ENCODE measurements at places on chromosomes 11 and 22.

DNA sequence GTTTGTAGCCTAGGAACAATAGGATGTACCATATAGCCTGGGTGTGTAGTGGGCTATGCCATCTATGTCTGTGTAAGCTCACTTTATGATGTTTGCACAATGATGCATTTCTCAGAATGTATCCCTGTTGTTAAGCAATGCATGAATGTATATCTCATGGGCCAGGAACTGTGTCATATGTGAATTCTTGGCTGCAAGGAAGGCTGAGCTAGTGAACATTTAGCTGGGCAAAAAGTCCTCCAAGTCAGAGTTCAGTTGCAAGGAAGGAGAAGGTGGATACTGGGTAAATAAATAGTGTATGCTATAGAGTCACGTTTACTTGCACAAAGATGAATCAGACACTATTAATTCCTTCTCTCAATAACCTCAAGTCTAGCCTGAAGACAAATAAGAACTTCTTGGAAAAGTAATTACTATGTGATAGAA lies 136.1 kb downstream of the EHF start:
- DNase-seq, result no peak

DNA sequence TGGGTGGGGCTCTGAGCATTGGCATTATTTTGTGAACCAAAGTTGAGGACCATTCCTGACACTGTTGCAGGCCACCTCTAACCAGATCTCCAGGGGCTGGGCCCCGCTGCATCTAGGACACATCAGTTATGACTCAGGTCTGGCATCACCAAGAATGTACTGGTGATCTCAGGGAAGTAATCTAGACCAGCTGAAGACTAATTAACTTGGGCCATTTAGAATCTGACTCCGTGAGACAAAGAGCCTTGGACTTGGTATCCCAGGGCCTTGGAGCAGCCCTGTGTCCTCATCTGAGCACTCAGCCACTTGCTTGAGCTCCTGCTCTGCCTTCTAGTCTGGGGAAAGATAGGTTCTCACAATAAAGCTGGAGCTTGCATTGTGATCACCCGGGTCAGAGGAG lies 200.6 kb downstream of the KIRREL3 start:
- DNase-seq, result no peak

DNA sequence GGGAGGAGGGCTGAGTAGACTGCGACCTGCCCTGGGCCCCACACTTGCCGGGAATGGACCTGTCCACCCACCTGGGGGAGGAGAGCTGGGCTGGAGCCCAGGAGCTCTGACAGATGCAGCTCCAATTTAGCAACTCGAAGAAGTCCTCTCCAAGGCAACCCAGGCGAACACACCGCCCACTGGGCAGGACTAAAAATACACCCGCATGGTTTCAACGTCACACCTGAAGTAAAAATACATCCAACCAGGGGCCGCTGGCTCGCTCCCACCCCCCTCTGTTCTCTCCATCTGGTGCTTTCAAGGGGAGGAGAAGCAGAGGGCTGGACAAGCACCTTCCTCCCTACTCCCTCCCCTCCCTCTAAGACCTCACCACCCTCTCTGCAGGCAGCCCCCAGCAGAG lies 119.9 kb downstream of the FEZ1 start:
- DNase-seq, result no peak

DNA sequence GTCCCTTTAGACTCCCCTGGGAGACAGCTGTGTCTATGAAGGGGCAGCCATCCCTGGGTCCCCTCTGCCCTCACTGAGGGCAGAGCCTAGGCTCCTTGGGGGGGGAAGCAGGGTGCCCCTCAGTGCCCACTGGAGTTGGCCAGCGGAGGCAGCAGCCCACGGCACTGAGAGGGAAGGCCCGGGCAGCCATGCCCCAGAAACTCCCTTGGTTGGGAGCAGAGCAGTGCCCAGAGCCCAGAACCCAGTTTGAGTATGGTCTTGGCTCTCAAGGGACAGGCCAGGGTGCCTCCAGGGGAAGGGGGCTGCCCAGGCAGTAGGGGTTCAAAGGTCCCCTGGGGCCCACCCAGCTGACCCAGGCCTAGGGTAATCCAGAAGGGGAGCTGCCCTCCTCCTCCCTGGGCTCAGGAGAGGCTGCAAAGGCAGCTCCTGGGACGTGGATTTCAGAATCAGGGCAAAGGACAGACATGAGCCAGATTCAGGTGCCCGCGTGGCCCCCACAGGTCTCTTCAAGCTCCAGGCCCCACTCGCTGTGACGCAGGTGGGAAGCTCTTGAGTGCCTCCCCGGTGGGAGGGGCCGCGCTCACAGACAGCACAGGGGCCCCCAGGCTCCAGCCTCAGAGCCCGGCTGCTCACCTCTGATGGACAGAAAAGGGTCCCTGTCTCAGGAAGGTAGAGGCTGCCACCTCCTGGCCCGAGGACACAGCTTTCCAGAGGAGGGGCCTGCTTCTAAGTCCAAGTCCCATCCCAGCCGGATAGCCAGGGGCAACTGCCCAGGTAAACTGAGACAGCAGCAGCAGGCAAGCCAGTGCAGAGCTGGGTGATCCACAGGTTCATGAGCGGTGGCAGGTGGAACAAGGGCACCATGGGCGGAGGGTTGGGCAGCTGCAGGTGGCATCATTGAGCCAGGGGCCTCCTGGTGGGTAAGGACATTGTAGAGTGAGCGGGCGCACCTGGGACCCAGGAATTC lies 2.6 kb downstream of the C11orf21 start:
- no peak for DNase-seq

- DNase-seq, result no peak
Measured at GRCh38 chr11:120555433-120555773, 43.9 kb downstream of the GRIK4 start.

GRCh38 chr11:111540114-111540936 lies at the start of gene LAYN:
LAYN (plus strand) TSS chr11:111540720; CDS start chr11:111540844, 124 bp downstream.
- DNase-seq, result peak; percentile 40

DNA sequence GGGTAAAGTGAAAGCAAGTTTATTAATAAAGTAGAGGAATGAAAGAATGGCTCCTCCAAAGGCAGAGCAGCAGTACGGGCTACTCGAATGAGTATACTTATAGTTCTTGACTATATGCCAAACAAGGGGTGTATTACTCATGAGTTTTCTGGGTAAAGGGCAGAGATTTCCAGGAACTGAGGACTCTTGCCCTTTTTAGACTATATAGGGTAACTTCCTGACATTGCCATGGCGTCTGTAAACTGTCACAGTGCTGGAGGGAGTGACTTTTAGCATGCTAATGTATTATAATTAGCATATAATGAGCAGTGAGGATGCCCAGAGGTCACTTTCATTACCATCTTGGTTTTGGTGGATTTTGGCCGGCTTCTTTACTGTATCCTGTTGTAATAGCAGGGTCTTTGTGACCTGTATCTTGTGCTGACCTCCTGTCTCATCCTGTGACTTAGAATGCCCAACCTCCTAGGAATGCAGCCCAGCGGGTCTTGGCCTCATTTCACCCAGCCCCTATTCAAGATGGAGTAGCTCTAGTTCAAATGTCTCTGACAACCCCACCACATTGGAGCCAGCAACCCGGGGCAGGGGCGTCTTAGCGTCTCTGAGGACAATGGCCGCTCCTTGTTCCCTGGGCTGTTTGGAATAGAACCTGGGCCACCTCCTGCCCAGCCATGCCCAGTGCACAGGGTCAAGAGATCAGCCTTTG lies 34.9 kb upstream of the CD82 start:
- DNase-seq, result no peak

DNA sequence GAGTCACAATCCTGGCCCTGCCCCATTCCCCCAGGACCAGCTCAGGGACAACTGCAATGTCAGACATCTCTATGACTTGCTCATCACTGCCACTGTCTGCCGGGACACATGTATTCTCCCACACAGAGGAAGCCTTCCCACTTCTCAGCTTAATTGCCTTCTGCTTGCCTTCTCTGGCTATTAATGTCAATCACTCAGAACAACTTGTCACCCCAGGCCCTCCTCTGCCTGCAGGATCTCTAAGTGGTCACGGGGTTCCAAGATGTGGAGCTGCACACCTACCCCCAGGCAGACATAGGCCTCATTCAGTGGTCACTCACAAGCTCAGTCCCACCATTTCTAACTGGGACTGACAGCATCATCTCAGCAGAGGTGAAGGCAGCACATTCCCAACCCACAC lies 15.1 kb downstream of the PLEKHA7 start:
- DNase-seq, result no peak

DNA sequence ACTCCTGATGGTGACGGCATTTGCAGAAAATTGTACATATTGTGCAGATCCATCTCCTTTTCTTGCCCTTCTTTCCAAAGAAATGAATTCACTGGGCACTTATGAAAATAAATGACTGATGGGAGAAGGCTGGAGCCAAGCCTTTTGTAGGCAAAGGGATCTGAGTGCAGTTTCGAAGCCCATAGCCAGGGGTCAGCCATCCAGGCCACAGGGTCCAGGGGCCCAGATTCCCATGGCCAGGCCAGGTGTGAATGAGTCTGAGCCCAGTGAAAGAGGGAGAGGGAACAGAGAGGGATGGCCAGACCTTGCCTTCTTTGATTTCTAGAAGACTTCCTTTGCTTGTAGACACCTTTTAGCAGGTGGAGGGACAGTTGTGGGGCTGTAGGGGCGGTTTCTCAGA lies 209.1 kb downstream of the KIRREL3 start:
- no peak for DNase-seq

DNA sequence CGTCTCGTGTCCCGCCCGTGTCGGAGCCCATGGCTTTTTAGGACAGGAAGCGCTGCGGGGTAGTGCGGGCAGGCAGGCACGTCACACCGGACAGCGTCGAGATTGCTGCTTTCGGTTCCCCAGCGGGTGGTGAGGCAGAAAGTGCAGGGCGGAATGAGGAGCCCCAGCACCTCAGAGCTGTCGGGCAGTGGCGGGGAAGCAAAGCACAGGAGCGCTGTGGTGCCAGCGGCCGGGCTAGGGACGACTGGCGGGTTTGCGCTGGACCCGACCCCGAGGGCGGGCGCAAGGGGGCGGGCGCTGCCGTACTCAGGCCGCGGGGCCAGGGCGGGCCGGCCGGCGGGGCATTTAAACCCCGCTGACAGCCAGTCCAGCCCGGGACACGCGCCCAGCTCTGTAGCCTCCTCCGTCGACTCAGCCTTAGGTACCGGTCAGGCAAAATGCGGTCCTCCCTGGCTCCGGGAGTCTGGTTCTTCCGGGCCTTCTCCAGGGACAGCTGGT lies at the start of gene SLC37A2:
Gene SLC37A2 (plus strand): TSS at position 375 of the 498 bp plus-strand sequence. CDS start 63 bp downstream, at position 438.
- DNase-seq, result peak; percentile 25

DNA sequence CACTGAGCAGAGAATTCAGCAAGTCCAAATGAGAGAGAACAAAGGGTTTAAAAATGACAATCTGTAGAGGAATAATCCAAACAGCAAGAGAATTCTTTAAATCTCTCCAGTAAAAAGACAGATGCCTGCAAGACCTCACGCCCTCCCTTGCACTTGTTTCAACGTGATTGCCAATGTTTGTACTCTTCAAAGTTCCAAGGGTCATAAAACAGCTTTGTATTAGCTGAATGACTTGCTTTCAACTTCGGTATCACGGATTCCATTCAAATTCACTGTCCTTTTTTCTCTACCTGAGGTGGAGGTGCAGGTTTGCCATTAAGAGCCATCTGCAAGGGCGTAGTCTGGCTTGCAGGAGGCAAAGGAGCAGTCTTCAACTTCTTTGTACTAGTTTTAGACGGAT lies 41.1 kb upstream of the CHRNA10 start:
- DNase-seq, result no peak

DNA sequence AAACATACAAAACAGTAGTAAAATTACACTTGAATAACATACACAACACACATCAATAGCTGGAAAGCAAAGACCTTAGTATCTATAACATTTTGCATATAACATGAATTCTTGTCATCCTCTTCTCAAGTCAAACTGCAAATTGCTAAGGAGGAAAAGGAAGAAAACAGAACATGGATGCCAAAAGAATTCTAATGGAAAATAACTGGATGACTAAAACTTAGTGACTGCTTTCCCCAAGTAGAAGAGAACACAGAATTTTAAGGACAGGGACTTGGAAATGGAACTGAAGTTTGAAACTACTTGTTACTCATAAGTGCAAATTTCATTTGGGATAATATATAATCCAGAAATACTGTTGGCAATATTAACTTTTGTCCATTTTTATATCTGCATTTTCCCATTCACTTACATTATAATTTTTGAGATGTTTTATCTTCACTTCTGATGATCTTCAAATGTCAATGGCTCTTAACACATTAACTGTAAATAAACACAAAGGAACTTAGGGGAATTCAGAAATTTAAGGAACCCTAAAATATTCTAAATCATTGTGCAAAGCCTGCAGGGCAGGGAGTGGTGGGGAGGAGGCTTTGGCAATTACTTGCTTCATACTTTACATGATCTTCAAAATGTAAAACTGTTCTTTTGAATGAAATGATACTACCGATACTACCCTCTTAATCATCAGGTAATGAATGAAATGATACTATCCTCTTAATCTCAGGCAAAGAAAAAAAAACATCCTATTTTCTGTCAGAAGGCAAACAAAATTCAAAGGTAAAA lies 9.9 kb downstream of the MTMR2 start:
- DNase-seq, result no peak
